Activated naive CD4-positive, alpha-beta T cell treated with anti-CD3 and anti-CD28 coated beads for 36 hours (primary cell): ENCODE measurements at places on chromosomes 7 and 10.

DNA sequence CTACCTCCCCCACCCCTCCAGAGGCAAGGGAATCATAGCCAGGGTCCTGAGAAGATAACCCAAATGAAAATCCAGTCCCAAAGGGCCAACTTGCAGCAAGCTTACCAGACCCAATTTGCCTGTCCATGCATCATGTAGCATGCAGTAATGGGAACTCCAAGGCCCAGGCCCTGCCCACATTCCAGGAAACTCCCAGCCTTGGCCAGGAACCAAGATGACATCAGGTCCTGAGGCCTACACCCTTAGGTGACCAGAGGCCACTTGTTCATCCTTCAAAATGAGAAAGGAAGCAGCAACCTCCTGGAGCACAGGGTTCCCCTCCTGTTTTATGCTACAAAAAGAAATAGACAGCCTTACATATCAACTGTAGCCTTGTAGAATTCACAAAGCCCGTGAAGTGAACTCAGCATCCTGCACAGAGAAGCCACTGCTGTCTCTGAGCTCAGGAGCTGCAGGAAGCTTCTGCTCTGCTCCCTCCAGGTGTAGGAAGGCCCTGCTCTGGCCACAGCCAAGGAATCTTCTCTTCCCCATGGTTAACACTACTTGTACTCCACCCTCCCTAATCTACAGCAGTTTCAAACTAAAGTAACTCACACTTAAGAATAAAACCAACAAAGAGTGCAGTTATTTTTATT lies 30.3 kb upstream of the GRB10 start:
- no peak for DNase-seq

GRCh38 chr10:88987243-88987725 lies 3.3 kb upstream of the FAS start:
- peak; percentile 39 for DNase-seq

- no peak for DNase-seq
Measured at GRCh38 chr10:1116696-1117280, 60.6 kb downstream of the WDR37 start.

DNA sequence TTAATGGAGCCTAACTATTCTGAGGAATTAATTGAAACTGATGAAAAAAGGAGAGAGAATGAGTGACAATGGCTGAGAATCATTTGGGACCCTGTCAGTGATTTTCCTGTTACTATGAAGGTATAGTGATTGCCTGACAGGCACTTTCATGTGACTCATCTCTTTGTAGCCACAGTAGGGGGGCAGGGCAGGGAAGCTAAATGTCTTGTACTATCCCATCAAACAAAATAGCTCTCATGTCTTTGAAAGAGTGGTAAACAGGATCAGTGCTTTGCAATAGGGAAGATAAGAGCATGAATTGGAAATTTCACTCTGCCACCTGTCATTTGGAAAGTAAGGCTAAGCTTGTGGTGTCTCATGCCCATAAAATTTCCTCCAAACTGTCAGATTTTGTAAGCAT lies 94.5 kb upstream of the GSDME start:
- peak; percentile 67 for DNase-seq

- no peak for DNase-seq
Measured at GRCh38 chr7:101877882-101878591, 60.6 kb downstream of the CUX1 start.
